GM12865 (cell line): ENCODE measurements at places on chromosomes 11 and 22.

- no peak for DNase-seq
These were observed 2.2 kb downstream of the RAD9A start for GRCh38 chr11:67393990-67394389.

DNA sequence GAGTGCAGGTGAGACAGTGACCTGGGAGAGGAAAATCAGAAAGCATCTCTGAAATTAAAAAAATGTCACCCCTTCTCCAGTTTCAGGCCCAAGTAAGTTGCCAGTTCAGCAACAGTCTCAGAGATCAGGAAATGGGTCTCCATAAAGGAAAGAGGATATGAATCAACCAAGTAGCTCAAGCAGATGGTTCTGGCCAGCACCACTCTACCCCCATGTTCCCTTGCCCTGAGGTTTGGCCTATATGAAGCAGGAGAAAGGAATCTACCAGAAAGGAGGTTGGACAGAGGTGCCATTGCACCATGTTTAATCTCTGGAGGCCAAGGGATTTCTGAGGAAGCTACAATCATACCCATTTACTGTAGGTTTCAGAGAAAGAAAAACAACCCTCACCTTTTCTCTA is 7.7 kb downstream of the FZD4 start:
- no peak for DNase-seq

GRCh38 chr22:43198126-43198525 is 11.2 kb upstream of the TTLL12 start:
- DNase-seq = no peak

DNA sequence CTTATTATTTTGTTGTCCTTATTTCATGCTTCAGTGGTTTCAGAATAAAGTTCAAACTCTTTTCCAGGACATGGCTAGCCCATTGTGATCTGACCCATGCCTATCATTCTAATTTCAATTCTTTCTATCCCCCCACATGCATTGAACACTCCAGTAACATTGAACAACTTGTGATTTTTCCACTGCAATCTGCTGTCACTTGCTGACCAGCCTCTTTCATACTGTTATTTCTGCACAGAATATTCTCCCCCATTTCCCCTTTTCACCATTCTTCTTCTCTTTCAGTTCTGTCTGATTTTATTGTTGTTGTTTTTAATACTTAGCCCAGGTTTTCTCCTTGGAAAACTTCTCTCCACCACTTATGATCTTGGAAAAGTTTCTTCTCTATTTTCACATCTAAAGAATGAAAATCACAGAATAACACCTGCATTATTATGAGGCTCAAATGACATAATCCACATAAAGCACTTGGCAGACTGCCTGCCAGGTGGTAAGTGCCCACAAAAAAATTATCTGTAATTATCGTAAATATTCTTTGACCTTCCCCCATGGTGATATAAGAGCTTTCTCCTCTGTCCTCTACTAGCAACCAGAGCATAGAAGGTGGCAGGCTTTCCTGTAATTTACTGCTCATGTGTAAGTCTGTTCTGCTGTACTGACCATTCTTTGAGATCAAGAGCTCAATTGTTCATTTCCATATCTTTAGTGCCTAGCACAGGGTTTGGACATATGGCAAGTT is 51.9 kb upstream of the EED start:
- no peak for DNase-seq

DNA sequence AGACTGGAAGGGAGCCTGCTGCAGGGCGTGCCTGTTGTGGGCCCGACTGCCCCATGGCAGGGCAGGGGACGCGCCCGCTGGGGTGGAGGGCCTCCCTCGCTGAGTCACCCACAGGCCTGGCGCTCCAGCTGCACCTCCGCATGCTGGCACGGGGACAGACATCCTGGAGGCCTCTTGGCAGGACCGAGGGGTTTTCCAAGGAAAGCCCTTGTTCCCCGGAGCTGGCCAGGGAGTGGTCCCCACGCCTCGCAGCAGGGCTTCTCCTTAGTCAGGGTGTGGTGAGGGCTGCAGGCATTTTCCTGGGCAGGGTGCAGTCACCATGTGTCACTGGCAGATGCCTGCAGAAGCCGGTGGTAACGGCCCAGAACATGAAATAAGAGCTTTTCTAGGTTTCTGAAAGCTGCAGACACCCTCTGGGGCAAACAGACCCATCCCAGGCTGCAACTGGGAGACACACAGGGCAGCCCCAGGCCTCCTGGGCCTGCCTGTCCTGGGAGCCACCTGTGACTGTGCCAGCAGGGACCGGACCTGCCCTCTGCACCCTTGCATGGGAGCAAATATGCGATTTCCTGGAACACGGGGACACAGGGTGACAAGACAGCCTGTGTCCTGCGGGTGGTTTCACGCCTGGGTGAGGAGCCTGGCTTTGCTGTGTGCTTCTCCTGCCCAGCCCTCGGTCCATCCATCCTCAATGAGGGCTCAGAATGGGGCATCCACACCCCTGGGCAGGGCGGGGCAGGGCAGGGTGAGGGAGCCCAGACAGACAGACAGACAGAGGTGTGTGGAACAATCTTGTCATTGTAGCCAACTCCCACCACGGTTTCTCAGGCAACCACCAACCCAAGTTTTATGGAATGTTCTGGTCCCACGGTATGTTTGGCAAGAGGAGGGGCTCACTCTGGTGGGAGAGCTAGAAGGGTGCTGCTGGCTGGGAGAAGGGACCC is 43.2 kb upstream of the FADD start:
- DNase-seq = no peak

DNA sequence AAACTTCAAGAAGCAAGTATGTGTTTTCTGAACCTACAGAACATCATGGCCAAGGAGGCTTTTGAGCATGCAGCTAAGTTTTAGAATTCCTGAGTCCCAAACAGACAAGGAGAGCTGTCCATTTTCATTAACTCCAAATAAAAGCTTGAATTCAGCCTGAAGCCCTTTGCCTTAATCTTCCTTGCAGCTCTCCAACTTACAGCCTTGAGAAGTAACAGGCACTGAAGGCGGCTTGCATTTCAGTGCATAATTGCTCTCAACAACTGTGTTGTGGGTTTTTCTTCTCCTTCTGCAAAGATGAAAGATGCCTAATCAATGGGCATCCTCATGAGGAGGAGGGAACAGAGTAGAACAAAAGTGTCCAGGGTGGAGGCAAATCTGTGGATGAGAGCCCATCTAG is 286.0 kb downstream of the FAT3 start:
- no peak for DNase-seq

DNA sequence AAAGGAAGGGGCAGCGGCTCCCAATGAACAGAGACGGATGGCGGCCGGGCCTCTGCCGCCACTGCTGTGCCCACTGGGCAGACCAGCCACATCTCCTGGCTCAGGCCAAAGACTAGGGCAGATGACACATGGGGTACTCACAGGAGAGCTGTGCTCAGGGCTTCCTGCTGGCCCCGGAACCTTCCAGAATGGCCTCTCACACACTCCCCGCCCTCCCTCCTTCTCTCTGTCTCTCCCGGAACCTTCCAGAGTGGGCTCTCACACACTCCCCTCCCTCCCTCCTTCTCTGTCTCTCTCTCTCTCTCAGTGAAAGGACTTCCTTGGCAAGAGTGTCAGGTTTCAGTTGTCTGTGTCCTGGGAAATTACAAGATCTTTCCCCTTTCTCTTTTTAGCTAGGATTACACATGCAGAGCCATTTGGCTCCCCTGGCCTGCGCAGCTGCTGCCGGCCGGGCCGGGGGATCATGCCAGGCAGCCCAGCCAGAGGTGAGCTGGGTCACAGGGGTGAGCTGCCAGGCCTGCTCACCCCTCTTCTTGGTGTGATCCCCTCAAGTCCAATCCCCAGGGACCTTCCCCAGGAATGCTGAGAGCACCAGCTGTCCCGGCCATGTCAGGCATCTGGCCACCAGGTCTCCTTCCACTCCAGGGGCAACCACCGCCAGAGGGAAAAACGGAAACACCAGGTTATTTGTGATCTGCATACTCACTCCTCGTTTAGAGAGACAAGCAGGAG is 45.3 kb upstream of the ADA2 start:
- no peak for DNase-seq

- no peak for DNase-seq
These were observed 4.8 kb upstream of the PRR33 start for GRCh38 chr11:1896468-1896867.

DNA sequence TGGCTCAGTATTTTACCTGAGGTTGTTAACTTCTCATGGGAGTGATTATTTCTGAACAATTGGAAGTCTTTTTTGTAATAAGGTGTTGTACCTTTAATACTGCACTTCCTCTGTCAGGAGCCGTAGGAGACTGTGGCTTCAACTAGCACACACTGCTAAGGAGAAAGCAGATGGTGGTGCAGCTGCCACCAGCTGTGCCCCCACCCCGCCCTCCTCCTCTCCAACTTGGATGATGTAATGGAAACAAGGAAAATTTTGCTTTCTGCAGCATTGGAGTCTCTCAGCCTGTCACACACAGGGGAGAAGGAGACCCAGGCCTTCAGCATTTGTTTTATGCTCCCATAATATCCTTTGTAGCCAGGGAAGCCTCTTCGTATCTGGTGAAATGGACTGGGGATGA is 91.2 kb downstream of the TEAD1 start:
- DNase-seq = no peak

DNA sequence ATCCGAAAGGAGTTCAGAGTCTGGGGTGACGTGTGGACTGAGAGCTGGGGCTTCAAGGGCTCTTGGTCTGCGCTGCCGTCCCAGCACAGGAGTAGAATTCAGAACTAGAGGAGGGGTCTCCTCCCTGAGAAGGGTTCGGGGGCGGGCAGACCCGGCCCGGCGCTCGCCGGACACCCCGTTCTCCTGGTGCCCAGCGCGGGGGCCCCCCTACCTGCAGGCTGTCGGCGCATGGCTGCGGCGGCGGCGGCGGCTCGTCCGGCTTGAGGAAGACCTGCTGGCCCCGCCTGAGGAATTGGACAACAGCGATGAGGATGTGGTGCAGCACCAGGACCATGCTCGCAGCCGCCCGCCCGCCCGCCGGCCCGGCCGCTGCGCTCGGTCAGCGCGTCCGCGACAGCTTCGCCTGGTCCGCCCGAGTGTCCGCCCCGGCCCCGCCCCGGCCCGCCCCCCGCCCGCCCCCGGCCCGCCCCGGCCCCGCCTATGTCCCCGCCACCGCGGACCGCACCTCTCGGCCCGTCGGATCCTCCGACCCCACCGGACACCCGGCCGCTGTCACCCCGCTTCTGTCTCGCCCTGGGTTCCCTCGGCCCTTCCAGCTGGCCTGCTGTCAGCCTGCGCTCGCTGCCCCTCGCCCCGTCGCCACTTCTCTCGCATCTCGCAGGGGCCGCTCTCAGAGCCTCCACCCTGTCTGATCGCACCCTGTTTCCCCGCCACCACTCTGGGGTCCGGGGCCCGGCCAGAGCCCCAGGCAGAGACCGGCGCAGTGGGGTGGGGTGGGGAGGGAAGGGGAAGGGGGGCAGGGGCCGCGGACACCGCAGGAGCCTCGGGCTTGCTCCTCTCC is 32.0 kb downstream of the PDE2A start:
- no peak for DNase-seq

GRCh38 chr22:37708580-37709444 is 12.0 kb downstream of the TRIOBP start:
- no peak for DNase-seq

- DNase-seq = no peak
These were observed 20.3 kb downstream of the BBOX1 start for GRCh38 chr11:27060816-27061460.

- DNase-seq = no peak
These were observed 46.1 kb downstream of the MYH9 start for GRCh38 chr22:36341640-36342041.

DNA sequence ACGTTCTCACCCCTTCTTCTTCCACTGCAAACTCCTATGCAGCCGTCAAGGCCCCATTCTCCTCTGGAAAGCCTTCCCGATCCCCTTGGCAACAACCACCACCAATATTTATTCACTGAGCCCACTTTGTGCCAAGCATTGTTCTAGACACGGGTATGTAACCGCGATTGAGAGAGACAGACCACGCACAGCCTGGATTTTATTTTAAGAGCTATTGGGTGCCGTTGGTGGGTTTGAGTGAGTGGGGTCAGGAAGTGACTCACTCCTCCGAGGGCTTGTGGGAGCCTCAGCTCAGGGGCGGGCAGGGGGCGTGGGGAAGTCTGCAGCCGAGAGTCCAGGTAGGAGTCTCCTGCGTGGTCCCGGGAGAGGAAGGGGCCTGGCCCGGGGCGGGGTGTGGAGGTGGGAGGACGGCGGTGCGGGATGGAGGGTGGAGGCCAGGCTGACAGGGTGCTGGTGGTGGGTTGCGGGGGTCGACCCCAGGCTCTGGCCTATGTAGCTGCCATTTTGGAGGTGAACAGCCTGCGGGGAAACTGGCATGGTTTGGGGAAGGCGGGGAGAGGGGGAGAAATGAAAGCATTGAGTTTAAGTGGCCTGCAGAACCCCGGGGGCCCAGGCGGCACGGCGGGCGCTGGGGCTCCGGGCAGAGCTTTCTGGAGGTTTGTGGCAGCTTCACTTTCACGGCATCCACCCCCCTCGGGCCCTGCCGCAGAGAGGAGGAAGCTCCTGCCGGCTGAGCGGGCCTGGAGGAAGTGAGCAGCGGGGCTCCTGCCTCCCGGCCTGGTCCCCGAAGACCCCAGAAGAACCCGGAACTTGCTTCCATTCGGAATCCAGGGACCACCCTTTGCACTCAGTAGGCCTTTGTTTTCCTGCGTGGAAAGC is 547 bp downstream of the PARVG start:
- peak; percentile 66 for DNase-seq

DNA sequence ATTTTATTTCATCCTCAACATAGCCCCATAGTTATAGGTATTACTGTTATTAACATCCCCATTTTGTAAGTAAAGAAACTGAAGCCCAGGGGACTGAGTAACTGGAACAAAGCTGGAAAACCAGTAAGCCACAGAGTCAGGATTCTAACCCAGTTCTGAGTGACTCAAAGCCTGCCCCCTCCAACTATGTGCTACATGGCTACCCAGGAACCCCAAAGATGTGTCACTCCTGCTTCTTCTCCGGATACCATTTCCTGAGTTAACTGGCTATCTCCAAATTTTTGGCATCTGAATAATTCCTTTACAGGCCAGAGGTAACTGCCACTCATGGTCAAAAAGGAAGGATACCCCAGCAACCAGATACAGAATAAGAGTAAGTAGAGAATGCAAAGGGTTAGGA is 43.6 kb downstream of the TENM4 start:
- DNase-seq = no peak

GRCh38 chr11:116037861-116038260 is 533.6 kb upstream of the CADM1 start:
- no peak for DNase-seq

- DNase-seq = no peak
These were observed 6.7 kb upstream of the ARL14EP start for GRCh38 chr11:30316237-30316636.

DNA sequence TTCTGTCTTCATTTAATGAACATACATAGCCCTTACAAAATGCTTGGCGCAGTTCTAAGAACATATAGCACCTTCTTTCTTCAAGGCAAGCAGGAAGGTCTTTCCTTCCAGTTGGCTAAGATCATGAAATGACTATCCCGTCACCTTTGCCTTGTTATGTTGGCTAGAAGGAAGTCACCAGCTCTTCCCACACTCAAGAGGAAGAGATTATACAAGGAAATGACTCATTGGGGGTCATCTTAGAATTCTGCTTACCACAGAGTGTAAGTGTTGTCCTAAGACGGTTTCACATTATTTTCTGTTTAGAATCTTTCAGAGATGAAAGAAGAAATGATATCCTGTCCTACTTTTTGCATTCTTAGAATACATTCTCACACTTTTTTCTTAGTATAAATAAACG is 808.0 kb upstream of the LUZP2 start:
- no peak for DNase-seq

- DNase-seq = no peak
These were observed 6.0 kb downstream of the HPS5 start for GRCh38 chr11:18315893-18316292.

- DNase-seq = no peak
These were observed 230.1 kb downstream of the MIAT start for GRCh38 chr22:26887456-26887855.

- no peak for DNase-seq
These were observed 121.6 kb downstream of the PAX6 start for GRCh38 chr11:31689559-31689958.

- DNase-seq = no peak
These were observed 34.4 kb downstream of the BRD1 start for GRCh38 chr22:49793296-49793695.
